ENCODE measurements at places on chromosomes 13 and 19. TPM values are rescaled to one million over a fixed set of nuclear protein-coding genes. Genes with fewer than 3 reads are reported as not detected.
A peak's percentile ranks its signal among the peaks of the same experiment; 100 is the strongest.

GRCh38 chr13:66424422-66424821 lies 805.7 kb downstream of the PCDH9 start:
- DNase-seq: no peak

- DNase-seq: peak; percentile 58
Observed at GRCh38 chr13:43872181-43872580, 7.4 kb downstream of the CCDC122 start.

DNA sequence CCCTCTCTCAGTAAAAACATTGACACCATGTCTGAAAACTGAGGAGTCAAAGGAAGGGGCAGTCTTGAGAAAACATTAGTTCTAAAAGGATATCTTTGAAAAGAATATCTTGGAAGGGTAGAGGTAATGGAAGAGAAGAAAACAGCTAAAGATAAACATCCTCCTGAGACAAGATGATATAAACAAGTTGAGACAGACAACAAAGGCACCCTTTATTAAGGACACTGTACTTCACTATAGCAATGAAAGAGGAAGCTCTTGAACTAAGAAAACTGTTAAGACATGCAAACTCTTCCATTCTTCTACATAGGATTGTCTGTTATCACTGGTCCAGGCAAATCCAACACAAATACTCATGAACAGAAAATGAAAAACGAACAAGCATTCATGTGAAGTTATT lies 46.3 kb downstream of the MTMR6 start:
- no peak for DNase-seq

GRCh38 chr13:94682229-94682628 lies 30.1 kb downstream of the SOX21 start:
- no peak for DNase-seq

The FCAR gene
- not detected for polyA plus RNA-seq

- no peak for DNase-seq
Observed at GRCh38 chr19:4120559-4121272, 3.2 kb downstream of the MAP2K2 start.

- peak; percentile 59 for DNase-seq
Observed at GRCh38 chr13:113207890-113208420, 514 bp downstream of the PCID2 start.

- DNase-seq: no peak
Observed at GRCh38 chr13:27466513-27466912, 16.1 kb upstream of the MTIF3 start.

GRCh38 chr13:109900741-109901140 lies 114.4 kb upstream of the IRS2 start:
- no peak for DNase-seq

GRCh38 chr13:110332750-110333149 lies 25.7 kb downstream of the COL4A2 start:
- no peak for DNase-seq

DNA sequence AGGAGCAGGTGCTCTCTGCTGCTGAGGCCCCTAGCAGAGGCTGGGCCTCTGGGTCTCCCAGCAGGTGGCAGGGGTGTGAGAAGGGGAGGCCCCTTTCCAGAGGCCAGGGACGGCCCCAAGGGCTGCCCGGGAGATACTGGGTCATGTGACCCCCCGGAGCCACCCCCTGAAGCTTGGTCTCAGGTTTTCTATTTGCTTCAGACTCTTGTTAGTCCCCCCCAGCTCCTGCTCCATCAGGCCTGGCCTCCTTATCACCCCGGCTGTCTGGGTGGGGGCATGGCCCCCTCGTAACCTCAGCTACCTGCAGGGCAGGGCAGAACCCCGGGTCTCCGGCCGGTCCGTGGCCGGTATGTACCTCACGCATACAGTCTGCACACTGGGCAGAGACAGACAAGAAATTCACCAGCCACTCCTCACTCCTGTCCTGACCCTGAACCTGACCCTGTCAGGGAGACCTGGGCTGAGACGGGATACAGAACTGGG lies 13.2 kb upstream of the TCF3 start:
- no peak for DNase-seq

The LIM2 gene
- not detected for polyA plus RNA-seq

- DNase-seq: no peak
Observed at GRCh38 chr19:45023048-45023447, 15.8 kb upstream of the CLASRP start.

GRCh38 chr13:102328909-102329308 lies 72.9 kb downstream of the FGF14 start:
- no peak for DNase-seq

The TMEM190 gene
- polyA plus RNA-seq: 1.3 TPM

GRCh38 chr19:49362929-49363267 lies 682 bp upstream of the TEAD2 start:
- peak; percentile 51 for DNase-seq

- no peak for DNase-seq
Observed at GRCh38 chr13:92843549-92843948, 383.1 kb upstream of the GPC6 start.

GRCh38 chr13:108682714-108683113 lies 53.3 kb downstream of the MYO16 start:
- DNase-seq: no peak

The SPINT2 gene
- 606 TPM for polyA plus RNA-seq

DNA sequence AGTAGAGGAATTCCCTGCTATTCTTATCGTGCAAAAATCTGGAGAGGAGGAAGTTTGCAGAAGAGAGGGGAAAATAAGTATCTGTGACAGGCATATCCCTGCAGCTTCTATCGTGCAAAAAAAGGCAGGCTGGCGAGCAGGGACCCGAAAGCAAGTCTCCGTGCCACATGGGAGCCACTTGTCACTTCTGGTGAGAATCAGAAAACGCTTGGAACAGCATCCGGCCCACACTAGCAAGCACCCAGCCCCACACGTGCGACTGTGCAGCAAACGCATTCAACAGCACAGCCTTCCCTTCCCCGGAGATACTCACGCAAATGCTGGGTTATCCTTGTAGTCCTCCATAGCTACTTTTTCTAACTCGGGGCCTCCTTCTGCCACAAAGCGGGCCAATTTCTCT lies 16.9 kb downstream of the SUGP1 start:
- DNase-seq: no peak
